ENCODE measurements at places on chromosomes 13 and 19.

DNA sequence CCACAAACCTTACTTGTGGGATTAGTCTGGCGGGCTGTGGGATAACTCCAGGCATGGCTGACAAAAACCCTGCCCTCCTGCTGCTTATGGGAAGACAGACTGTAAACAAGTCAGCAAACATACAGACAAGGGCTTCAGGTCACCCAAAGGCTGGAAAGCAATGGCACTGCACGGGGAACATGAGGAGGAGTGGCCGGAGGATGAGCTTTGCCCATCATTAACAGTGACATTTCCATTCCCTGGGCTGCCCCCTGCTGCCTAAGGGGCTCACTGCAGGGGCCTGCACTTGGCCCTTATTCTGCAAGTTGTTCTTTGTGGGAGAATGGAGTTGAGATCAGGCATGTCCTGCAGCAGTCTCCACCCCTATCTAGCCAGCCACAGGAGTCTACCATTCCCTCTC lies 91.3 kb downstream of the UQCRFS1 start:
- no peak for DNase-seq

DNA sequence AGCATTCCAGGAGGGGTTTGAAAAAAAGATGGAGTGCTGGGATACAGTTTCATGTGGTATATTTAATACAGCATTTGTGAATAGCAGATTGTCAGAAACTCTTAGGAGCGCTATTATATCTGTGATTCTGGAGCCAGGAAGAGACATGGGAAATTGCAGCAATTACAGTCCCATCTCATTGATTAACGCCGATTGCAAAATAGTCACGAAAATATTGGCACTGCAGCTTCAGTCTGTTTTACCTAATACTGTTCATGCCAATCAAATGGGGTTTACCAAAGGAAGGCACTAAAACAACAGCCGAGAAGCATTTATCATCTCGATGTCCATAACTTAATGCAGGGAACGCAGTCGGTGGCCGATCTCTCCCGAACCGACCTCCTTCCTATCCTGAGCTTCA lies 295.8 kb downstream of the TEX29 start:
- DNase-seq: no peak

GRCh38 chr13:40153516-40153915 lies 498.1 kb downstream of the COG6 start:
- no peak for DNase-seq

DNA sequence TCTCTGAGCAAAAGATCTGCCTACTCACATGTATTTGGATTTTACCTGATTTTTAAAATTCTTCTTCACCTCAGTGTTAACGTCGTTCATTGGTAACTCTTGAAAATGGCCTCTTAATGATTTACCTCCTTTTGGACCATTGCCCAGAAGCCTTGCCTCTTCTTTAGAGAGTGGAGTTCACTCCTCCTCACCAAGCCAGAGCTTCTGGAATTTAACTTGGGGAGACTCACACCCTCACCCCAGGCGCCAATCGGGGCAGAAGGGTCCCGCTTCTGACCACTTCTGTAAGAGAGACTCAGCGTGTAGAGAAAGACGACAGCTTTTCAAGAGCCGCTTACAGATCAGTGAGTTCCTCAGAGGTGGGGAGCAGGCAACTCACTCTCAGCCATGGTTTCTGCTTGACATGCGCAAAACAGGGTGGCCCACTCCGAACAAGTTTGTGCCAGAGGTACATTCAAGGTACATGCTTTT lies 2.7 kb downstream of the PNMA8C start:
- no peak for DNase-seq

- no peak for DNase-seq
These were observed 19.5 kb upstream of the ARL11 start for GRCh38 chr13:49608651-49609331.

- no peak for DNase-seq
These were observed 368.0 kb downstream of the FGF14 start for GRCh38 chr13:102033857-102034331.

- no peak for DNase-seq
These were observed 3.4 kb downstream of the NAXD start for GRCh38 chr13:110618780-110619179.

- no peak for DNase-seq
These were observed 244.3 kb downstream of the RGCC start for GRCh38 chr13:41701676-41702075.

- DNase-seq: no peak
These were observed 13.4 kb downstream of the TBC1D4 start for GRCh38 chr13:75468602-75469001.

- DNase-seq: no peak
These were observed 23.5 kb downstream of the ZNF43 start for GRCh38 chr19:21812448-21812847.

GRCh38 chr19:51122112-51122981 lies 2.4 kb upstream of the SIGLEC9 start:
- DNase-seq: no peak

DNA sequence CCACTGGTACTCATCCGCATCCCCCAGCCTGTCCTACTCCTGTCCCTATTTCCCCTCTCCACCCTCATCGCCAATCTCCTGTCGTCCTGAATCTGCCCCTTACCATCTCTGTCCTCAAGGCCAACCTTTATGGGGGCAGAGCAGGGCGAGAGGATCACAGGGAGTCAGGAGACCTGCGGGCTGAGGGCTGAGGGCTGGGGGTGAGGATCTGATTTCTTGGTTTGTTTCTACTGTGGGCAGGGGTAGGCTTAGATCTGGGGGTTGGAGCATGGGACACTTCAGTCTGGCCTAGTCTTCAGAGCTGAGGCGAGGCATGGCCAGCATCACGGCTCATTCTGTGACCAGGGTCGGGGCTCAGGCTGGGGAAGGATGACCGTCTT lies 16.5 kb upstream of the ERCC1 start:
- DNase-seq: no peak

DNA sequence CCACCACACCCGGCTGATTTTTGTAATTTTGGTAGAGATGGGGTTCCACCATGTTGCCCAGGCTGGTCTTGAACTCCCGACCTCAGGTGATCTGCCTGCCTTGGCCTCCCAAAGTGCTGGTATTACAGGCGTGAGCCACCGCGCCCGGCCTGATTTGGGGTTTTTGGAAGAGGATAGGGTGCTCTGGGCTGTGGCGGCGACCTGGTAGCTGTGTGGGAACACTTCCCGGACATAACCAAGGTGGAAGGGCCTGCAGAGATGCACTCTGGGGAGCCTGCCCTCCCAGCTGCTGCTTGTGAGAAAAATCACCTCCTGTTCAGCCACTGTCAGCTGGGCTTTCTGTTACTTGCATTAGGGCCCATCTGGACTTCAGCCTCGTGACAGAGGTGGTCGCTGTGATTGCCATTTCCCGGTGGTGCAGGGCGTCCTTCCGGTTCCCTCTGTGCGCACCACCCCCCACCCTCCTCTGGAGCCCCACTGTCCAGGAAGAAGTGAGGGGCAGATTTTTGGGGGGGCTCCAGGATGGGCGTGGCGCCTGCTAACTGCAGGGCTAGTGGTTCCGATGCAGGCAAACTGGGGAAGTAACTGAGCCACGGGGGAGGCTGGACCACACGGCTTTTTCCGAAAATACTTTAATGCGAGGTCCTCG lies 7.5 kb downstream of the IL4I1 start:
- DNase-seq: no peak

GRCh38 chr13:108070925-108071324 lies 144.4 kb downstream of the LIG4 start:
- DNase-seq: no peak

Data from cortex of kidney (tissue), 1 donor.